Kidney epithelial cell (primary cell): ENCODE measurements at places on chromosomes 1 and 21.

DNA sequence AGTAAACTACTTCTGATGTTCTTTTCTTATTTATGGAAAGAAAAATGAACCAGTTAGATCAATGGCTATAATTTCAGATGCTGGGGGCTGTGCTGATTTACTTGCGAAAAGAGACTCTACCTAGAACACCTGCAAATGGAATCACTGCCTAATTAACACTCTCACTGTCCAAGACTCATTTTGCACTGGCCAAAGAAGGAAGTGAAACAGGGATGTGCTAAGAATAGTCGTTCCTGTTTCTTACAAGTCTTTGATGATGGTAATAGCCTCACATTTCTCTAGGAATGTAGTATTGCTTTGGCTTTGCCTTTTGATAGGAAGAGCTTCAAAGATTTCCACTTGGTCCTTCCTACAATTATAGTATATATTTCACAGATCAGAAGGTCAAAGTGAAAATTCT lies 12.7 kb upstream of the TSNAX start:
- no peak for DNase-seq

- DNase-seq, result no peak
Measured at GRCh38 chr1:64687725-64688327, 57.0 kb upstream of the RAVER2 start.

DNA sequence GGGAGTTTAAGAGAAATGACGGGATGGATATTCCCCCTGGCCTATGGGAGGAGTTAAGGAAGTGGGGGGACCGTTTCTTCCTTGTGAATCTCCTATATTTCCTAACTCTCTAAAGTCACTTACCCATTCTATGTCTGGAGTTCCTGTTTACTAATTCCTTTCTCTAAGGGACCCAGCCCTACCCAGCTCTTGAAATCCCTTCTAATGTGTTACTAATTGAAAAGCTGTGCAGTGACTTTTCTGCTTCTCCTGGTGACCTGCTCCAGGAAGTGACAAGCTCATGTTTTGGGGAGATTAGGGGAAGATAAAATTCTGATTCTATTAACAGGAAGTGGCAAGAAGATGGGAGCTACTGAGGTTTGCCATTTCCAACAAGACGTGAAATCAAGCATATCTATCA lies 4.0 kb upstream of the SAMSN1 start:
- no peak for DNase-seq

DNA sequence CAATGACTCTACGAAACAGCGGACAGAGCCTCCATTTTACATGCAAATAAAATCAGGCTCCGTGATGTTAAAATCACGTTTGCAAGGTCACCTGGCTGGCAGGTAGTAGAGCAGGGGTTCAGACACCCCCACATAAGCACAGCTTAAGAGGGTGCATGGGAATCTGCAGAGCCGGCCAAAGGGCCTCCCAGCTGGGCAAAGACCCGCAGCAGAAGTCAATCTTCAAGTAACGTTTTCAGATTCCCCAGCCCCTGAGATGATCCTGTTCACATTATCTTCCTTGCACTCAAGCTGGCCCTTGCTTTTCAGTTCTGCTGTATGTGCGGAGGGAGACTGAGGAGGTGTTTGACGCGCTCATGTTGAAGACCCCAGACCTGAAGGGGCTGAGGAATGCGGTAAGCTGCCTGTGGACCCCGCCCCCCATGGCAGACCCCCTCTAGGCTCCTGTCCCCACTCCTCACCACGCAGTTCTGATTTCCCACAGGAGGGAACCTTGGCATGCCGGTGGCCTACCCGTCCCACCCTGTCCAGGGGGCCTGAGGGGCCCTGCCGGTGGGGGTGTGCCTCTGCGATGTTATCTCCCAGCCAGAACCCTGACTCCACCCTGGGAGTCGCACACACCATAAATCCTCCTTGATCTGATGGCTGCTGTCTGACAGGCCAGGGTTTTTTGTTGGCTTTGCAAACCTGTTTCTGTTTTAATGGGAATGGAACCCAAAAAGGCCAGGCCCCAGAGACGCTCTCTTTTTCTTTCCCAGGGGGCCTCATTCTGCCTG lies 28.2 kb downstream of the GRHL3 start:
- DNase-seq, result no peak

- no peak for DNase-seq
Measured at GRCh38 chr1:67957066-67957465, 93.4 kb downstream of the DIRAS3 start.

GRCh38 chr1:39333296-39333695 lies 128.8 kb downstream of the MACF1 start:
- no peak for DNase-seq
